Stimulated activated CD4-positive, alpha-beta T cell treated with anti-CD3 and anti-CD28 coated beads, Interleukin-12 subunit alpha, Interleukin-12 subunit beta, amount 100 ng/mL, for 24 hours (primary cell): ENCODE measurements at places on chromosomes 4 and X.

DNA sequence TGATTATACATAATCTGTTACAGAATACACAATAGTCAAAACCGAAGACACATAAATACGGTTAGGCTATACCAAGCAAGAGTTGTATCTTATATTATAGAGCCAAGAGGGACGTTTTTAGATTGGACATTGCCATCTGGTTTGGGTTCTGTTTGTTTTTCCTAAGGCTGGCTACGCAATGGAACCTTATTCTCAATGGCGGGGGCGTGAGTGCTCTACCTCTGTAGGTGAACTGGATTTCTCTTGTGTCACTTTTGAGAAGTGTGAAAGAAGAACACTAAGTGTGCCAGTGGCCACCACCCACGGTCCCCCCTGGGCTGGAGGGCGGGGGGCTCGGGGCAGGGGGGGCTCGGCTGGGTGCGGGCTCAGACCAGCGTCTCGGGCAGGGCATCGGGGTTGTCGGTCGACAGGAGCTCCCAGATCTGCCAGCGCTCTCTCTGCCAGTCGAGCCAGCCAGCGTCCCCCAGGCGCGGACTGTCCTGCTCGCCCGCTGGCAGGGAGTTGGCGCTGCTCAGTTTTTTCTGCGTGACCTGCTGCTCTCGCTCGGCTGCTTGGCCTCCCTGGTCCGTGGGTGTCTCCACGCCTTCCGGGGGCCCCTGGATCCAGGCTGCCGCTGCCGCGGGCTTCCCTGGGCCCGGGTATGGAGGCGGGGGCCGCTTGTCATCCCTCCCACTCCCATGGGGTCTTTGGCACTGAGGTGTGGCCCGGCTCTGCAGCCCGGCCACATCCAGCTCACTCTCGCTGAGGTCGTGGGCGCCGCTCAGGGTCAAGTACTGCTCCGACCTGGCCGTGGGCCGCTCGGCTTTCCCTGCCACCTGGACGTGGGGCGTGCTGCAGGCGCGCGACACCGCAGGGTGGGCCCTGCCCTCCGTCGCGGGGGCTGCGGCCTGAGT lies 27.6 kb downstream of the HCCS start:
- no peak for DNase-seq

DNA sequence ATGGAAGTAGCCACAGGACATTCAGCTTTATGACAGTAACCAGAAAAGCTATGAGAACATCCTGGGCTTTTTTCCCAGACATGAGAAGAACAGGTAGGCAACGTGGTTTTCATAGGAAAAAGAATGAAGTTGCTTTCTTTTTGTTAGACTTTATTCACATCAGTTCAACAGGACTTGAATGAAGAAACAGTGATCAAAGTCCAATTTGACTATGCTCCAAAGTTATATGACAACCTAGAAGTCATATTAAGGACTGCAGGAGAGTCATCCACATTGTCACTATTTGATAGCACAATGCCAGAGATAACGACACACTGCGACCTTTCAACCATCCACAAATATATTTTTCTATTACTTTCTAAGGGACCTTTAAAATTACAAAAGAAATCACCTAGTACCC lies 39.2 kb upstream of the PRDX4 start:
- no peak for DNase-seq

DNA sequence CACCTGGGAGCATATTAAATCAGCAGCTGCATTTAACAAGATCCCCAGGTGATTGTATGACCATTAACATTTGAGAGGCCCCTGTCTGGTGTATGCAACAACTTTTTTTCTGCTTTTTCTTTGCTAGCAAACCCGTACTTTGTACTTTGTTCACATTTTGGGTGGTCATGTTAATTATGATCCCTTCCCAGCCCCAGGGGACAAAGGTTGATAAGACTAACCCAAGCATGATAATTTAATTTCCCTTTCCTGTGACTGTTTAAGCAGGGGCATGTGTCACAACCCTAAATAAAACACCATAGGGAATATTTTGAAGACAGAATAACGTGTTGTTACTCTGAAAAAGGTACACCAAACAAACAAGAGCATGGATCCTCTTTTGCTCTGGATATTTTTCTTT lies 332.0 kb downstream of the PCDH18 start:
- no peak for DNase-seq

DNA sequence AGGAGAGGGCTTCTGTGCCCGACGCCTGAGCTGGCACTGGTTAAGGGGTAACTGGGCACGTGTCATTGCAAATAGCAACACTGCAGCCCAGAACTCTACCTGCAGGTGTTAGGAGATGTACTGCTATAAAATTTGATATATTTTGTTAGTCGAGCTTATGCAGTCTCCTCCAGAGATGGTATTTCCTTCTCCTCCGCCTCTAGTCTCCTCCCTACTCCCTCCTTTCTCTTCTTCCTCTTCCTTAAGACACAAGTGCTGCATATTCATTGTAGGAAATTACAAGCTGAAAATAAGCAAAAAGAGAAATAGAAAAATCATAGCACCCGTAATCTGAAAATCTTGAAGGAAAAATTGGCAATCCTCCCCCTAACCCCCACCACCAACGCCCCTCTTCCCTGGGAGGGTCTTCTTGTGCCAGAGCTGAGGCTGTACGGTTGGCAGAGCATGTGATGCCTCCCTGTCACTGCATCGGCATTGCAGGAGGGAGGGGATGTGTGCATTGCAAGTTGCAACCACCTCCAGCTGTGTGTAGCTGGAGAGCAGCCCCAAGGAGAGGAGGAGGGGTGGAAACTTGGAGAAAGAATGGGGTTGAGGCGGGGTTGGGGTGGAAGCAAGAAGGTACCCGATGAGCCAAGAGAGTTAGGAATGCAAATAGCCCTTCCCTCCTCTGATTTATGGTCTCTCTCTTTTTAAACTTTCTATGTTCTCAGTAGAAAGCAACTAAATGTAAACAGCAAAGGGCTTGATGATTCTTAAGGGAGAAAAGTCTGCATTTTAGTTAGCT lies 48.3 kb upstream of the MND1 start:
- DNase-seq, result no peak

DNA sequence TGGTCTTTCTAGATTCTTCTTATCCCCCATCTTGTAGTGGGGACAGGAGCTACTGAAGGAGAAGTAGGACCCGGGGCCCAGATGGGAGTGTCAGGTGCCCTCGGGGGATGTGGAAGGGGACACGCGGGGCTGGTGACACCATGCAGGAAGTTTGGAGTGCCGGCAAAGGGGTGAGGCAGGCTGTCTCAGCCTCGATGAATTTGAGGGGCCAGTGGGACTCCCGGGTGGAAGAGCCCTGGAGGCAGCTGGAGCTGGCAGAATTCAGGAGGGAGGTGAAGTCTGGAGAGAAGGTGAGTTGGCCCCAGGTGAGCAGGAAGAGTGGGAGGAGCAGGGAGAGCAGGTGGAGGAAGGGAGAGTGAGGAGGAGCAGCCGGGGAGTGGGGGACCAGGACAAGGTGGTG lies 101.7 kb downstream of the CPZ start:
- DNase-seq, result no peak

GRCh38 chrX:39677585-39677977 lies 420.2 kb downstream of the BCOR start:
- DNase-seq, result no peak

DNA sequence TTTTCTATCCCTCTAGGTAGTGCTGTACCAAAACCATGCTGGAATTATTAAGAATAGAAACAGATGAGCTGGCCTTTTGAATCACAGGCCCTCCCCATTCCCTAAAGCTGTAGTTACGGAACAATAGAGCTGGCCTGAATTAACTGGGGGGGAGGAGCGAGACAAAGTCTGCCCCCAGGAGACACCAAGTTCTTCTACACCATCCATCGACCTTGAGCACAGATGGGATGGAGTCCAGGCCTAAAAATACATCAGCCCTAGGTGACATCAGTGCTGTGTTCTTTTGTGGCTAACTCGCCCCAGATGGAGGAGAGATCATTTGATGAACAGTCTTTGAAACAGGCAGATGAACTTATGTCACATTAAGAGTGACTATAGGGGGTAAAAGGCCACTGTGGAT lies 49.6 kb downstream of the LHFPL1 start:
- no peak for DNase-seq

DNA sequence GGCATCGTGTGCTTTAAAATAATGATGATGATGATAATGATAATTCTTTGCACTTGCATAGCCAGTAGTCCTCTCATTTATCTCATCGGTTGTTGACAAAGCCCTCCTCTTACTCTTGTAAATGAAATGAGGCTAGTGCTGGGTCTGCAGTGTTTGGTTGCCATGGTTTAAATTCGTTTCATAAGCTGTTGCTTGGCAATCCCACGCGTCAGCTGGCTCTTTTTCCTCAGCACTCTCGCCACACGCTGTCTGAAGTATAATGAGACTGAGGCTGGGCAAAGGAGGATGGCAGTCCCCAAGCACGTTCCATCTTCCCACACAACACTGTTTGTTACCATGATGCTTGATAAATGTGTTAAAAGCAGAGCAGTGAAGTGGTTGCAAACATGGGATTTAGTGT lies 15.5 kb downstream of the PAGE4 start:
- no peak for DNase-seq

DNA sequence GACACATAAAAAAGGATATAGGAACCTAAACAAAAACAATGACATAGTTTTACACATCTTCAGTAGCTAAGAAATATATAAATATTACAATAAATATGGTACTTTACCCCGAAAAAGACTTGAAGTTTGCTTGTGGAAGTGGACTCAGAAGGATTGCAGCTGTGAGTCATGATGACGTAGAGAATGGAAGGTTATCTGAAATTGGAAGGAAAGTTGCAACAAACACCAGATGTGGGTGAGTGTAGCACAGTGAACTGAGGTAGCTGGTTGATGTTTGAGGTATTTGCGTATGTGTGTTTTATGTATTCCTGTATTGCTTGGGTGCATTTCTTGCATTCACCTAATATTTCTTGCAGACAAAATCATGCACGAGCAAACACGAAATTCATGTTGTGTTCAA lies 113.0 kb downstream of the ARX start:
- no peak for DNase-seq

- DNase-seq, result no peak
These were observed 7.5 kb upstream of the KLHL5 start for GRCh38 chr4:39054497-39054896.

DNA sequence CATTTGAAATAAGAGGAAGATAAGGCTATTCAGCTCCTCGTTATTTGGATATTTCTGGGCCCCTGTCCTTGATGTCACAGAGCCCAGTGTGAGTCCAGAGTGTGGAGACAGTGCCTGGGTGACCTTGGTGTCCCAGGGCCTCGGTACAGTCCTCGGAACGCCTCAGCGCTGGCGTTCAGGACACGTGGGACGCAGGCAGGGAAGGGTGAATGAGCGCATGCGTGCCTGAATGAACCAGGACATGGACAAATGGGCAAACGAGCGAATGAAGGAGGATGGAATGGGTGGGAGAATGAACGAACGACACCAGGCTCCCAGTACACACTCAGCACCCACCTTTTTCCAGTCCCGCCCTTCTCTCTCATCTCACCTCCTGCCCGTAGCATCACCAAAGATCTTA lies 44.2 kb downstream of the EVC start:
- no peak for DNase-seq
